ENCODE measurements at places on chromosomes 5 and 9. TPM values are rescaled to one million over a fixed set of nuclear protein-coding genes. Genes with fewer than 3 reads are reported as not detected.

Gene TEX48
- not detected for total RNA-seq

Gene RANBP3L
- total RNA-seq, result not detected

Gene CRB2
- not detected for total RNA-seq

Gene FOXE1
- total RNA-seq, result 7.9 TPM

Gene RASEF
- 3.4 TPM for total RNA-seq

Gene SH2D3C
- 0.07 TPM for total RNA-seq

Gene SLC22A4
- 0.71 TPM for total RNA-seq

Gene DNAJC18
- total RNA-seq, result 1.4 TPM

Gene ERCC6L2
- total RNA-seq, result 40.7 TPM

Gene GARIN3
- total RNA-seq, result not detected

Gene CBY3
- not detected for total RNA-seq

Measured in nasal cavity respiratory epithelium epithelial cell of viscerocranial mucosa (primary cell).